ENCODE measurements at places on chromosomes 1 and 21. TPM values are rescaled to one million over a fixed set of nuclear protein-coding genes. Genes with fewer than 3 reads are reported as not detected.

DNA sequence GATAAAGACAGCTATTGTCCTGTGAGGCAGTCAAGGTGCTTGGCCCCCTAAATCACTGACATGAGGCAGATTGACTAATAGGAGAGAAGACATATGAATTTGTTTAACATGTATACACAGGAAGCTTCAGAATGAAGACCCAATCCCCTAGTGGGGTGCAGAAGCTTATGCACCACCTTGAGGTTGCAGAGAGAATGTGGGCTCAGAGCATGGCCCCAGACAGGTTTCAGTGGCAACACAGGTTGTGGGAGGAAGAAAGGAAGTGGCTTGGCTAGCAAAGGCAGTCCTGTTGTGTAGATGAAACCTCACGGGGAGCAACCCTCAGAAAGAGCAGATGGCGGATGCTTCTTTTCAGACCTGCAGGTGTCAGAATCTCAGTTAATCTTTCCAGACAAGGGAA, 37.0 kb upstream of the PARP1 start:
- DNase-seq, result no peak

DNA sequence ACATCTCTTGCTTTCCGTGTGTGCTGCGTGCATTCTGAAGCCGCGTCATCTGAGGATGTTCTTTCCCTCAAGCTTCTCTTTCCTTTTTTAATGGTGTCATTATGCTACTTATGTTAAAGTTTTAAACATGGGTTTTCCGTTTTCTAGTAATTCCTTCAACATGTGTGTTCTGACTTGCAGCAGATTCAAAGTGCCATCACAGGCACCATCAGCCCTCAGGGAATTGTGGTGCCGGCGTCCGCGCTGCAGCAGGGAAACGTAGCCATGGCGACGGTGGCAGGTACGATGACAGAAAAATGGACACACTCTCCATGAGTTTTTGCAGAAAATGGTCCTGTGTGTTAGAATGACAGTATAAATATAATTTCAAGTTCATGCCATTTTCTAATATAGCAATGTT, 42.4 kb downstream of the PKNOX1 start:
- DNase-seq, result no peak

DNA sequence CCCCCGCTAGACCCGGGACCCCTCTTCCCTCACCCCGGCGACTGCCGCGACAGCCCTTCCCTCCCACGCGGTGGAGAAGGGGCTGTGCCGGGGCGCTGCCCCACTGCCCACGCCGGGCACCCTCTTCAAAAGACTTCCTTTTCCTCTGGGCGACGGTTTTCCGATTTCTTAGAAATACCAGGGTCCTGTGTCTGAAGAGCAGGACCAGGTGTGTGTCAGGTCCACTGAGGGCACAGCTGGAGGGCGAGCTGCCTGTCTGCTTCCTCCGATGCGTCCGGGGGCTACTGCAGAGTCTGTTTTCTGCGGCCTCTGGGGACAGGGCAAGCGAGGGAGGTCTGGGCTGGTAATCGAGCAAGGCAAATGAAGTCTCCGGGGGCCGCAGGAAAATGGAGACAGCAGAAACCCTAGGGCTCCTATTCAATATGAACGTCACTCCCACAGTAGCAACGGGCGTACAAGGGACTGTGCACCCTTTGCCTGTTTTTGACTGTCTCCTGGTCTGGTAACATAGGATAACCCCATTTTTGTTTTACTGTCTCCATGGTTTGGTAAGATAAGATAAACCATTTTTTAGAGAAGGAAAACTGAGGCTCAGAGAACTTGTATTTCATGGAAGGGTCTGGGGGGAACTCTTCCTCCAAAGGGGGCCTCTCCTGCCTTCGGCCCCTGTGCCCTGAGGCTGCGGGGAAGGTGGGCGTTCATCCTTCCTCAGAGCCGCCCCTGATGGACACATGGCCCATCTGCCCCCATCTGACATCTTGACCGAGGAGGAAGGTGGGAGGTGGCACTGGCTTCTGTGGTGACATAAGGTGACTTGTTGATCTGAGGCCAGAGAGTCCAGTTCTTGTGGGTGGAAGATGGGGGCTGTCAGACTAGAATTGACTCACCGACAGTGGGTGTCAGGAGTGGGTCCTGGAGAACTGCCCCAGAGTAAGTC, 970 bp downstream of the TNFRSF1B start:
- no peak for DNase-seq

GRCh38 chr1:22572818-22573217, 9.5 kb downstream of the EPHA8 start:
- no peak for DNase-seq

DNA sequence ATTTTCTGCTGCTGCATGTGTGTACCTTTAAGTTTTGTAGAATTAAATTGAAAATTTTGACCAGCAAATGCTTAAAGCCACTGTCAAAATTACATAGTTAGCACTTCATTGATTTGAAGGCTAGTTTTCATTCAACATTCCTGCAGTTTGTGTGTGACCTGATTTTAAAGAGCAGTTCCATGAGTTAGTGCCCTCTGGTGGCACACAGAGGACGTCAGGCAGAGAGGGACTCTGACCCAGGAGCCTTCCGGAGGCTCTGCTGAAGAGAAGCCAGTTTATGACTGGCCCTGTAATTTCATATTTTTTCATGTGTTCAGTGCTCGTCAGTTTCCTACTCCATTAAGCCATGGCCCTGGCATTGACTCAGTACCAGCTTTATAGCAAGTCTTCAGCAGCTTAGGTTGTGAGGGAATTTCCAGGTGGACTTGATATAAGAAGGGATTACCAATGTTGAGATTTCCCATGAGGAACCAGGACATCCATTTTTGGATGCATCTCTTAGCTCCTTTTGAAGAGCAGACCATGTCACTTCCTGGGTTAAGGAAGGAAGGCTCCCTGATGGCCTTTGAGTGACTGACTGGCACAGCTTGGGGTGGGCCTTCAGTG, 104.7 kb downstream of the CAMTA1 start:
- peak; percentile 35 for DNase-seq

GRCh38 chr1:3534803-3535637, 76.3 kb downstream of the MEGF6 start:
- DNase-seq, result no peak

- DNase-seq, result no peak
These were observed 57.8 kb downstream of the ZNF281 start for GRCh38 chr1:200351826-200352549.

- no peak for DNase-seq
These were observed 40.1 kb upstream of the ERG start for GRCh38 chr21:38538353-38538752.

GRCh38 chr1:119321666-119322419, 46.7 kb upstream of the HAO2 start:
- DNase-seq, result no peak

- DNase-seq, result no peak
These were observed 76.3 kb upstream of the KLHDC7A start for GRCh38 chr1:18404460-18404859.

GRCh38 chr1:67342076-67342890, 34.6 kb downstream of the IL12RB2 start:
- DNase-seq, result no peak

GRCh38 chr1:204003536-204003935, 69.4 kb upstream of the SOX13 start:
- no peak for DNase-seq

GRCh38 chr1:90106311-90106710, 111.4 kb downstream of the ZNF326 start:
- no peak for DNase-seq

GRCh38 chr1:2372551-2373490, 18.5 kb downstream of the MORN1 start:
- DNase-seq, result no peak

DNA sequence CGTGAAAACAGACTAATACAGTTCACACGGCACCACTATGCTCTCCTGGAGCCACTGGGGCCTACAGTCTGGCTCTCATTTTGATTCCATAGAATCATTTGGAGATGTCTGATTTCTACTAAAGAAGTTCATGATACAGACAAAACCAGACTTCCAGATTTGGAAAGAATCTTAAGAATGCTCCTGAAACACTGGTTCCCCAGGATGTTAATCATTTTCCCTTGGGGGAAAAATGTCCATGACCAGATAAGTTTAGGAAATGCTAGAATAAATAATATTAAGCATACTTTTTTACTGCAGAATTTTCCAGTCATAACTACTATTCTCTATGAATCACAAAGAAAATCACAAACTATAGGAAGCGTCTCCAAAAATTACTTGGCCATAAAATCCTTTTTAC, 63.0 kb upstream of the RGS7 start:
- DNase-seq, result no peak

- DNase-seq, result no peak
These were observed 65.1 kb upstream of the RUNX3 start for GRCh38 chr1:24995140-24995539.

- DNase-seq, result no peak
These were observed 52.9 kb upstream of the ECE1 start for GRCh38 chr1:21342961-21343838.

Gene ERO1B
- total RNA-seq, result 4.1 TPM

Gene RIPPLY3
- not detected for total RNA-seq

Gene CD5L
- not detected for total RNA-seq

Gene FAM110D
- not detected for total RNA-seq

Gene IFI6
- total RNA-seq, result 77.4 TPM

Gene FCRL6
- not detected for total RNA-seq

Gene TGFB2
- total RNA-seq, result 21.8 TPM

Data from Caki2 (cell line).